ENCODE measurements at places on chromosomes 7 and 10.

DNA sequence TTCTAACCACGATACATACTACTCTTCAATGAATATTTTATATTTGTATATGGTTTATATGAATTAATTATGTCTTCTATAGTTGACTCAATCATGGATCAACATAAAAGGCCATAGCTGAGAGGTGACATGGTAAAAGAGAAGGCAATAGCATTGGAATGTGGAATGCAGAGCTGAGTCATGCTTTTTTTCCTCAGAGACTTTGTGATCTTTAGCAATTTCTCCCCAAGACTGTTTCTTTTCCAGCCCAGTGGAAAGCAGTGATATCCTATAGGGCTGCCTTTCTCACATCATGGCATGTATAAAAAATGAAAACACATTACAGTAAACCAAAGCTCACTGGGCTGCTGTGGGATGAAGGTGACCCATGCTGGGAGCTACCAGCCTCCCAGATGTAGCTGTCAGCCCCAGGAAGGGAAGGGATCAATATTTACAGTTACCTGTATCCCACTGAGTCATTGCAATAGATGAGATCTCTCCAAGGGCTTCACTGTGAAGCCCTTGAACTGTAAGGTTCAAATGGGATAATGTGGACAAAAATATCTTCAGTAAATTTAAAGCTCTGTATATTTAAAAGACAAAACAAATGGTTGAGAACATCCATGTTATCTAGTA is 30.2 kb downstream of the SLC39A12 start:
- no peak for DNase-seq

GRCh38 chr10:74852381-74852780 is 26.0 kb downstream of the KAT6B start:
- DNase-seq, result no peak

- peak; percentile 48 for DNase-seq
Measured at GRCh38 chr10:124642088-124642710, 102.0 kb downstream of the FAM53B start.

GRCh38 chr10:131450216-131450765 is 138.8 kb upstream of the TCERG1L start:
- DNase-seq, result no peak

DNA sequence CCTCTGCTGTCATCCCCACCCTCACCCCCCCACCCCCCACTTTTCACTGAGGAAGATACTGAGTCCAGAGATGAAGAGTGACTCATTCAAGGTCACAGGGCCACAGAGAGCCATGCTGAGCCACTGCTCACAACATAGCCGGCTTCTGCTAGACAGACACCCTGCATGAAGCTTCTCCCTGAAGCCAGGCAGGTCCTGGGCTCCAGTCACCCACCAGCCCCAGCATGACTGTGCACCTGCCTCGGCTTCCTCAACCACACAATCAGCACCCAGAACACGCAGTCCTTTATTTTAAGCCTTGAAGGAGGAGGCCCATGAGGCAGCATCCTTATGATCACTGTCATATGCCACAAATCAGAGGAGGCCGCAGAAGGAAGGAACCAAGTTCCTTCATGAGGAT is 19.2 kb upstream of the PRKAG2 start:
- DNase-seq, result no peak

DNA sequence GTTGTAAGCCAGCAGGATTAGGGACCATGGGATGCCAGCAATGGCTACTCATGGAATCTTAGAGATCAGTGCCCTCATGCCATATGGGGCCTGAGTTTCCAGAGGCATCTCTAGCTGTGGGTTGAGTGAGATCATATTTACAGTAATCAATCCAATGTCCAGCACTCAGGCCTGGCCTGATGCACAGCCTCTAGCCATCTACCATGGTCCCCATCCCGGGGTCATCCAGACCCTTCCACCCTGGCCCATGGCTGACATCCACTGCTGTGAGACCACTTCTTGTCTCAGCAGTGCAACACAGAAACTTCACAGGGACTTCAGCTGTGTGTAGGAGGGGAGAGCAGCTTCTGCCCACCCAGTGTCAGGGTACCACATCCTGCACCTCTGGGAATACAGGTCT is 6.5 kb upstream of the ADCY1 start:
- no peak for DNase-seq

DNA sequence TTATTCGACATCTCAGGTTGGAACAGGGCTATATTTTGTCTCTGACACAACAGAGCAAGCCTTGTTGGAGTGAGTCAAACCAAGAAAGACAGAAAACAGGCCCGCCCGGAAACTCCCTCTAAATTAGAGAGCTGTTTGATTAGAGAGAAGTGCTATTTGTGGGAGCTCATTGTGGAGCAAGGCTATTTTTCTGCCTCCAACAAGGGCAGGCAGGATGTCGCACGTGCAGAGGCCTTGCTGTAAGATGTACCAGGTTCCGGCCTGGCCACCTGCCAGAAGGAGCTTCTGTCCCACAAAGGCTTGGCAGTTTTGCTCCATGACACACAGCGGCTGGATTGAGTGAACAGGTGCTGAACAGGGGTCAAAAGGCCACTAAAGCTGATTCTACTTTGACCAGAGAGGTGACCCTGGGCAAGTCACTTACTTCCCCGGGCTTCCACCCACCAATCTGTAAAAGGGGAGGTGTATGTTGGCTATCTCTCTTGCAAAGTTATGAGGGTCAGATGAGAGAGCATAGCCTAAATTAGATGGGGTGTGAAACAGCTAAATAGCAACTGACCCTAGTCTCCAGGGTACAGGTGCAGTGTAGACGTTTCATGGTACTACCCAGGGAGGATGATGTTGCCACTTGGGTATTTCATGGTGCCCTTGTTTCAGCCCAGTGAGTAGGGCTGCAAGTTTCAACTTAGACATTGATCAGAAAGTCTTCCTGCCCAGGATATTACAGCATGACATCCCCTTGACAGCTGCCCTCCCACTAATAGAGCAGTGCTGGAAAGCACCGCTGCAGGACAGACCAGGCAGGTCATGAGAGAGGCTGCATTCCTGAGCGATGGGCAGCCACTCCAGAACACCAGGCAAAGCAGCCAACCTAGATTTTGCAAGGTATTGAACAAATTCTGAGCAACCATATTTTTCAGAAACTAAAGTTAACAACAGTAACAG is 62.0 kb downstream of the VSTM4 start:
- no peak for DNase-seq

DNA sequence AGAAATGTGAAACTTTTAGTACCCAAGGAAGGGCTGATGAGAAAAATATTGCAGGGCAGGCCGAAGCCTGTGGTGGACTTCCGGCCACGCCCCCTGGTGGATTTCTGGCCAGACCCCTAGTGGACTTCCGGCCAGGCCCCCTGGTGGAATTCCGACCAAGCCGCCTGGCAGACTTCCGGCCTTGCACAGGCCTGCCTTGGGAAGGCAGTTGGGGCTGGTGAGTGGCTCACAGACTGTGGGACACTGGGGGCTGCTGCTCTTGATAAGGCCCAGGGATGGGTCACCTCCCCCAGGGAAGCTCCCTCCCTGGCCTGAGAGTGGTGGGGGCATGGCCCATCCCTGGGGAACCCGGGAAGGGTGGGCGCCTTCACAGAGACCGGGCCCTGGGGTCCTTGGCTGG is 116.4 kb upstream of the MKI67 start:
- DNase-seq, result no peak

DNA sequence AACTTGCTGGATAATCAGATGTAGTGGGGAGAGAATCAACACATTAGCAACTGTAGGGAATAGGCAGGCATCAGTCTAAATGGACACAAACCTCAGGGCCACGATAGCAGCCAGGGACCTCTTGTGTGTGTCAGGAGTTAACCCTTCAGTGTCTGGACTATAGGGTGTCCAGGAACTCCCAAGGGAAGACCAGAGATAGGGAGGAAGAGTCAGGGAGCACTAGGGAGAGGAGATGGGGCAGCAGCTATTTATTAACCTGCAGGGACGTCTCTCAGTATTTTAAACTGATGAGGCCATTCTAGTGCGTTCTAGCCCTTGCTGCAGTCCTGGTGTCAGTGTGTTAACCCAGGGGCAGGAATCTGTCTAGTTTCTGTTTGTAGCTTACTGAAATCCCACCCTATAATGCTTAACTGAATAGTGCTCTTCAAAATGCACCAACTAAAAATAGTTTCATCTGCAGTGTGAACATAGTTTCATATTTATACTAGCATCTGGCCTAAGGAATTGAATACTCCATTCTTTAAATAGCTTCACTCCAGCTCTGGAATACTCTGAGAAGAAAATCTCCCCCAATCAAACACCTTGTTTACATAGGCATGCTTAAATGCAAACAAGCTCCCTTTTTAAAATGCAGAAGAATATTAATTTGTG is 62.7 kb downstream of the ARID5B start:
- DNase-seq, result no peak
